ENCODE measurements at places on chromosomes 1 and 21. TPM values are rescaled to one million over a fixed set of nuclear protein-coding genes. Genes with fewer than 3 reads are reported as not detected.

The PLA2G2F gene
- total RNA-seq, result not detected

The ASCL5 gene
- total RNA-seq, result 0.27 TPM

The NAV1 gene
- total RNA-seq, result 10.8 TPM

The PGLYRP4 gene
- not detected for total RNA-seq

The TSPAN1 gene
- total RNA-seq, result not detected

The C1orf94 gene
- total RNA-seq, result not detected

The NUP210L gene
- total RNA-seq, result 0.11 TPM

The TMPRSS15 gene
- not detected for total RNA-seq

Measured in naive thymus-derived CD4-positive, alpha-beta T cell (primary cell).